Glomerular endothelial cell (primary cell): ENCODE measurements at places on chromosomes 1 and 21. TPM values are rescaled to one million over a fixed set of nuclear protein-coding genes. Genes with fewer than 3 reads are reported as not detected.

DNA sequence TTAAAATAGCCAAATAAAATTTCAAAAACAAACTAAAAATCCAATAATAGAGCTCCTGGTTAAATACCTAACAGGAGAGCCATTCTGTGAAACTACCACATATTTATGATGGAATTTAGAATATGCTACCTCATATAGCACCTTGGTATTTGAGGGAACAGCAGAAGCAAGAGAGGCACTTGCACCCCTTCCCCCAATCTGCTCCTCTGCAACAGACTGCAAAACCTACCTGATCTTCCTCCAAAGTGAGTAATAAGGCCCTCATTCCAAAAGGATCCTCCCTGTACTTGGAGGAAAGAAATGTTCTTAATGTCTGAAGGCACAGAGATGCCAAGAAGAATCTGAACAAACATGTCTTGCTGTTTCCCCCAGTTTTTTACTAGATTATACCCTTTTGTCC, 28.1 kb upstream of the RNPC3 start:
- DNase-seq = no peak

DNA sequence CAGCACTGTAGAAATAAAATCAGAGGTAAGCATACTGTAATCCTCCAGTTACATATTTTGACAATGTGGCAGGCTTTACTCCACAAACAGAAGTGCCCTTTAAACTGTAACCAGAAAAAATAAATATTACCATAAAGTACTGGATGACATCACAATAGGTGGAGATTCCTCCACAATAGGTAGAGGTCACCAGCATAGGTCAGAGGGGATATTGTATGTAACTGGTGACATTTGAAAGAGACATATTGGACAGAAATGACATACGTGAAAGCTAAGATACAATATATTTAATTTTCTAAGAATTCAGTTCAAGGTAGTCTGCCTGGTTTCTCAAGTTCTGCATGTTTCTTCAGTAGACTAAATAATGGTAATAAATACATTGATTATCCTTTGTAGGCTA, at the start of gene ASB17:
TSS of gene ASB17 (minus strand) at position 101 of the 400 bp plus-strand sequence. CDS start 113 bp downstream, outside the sequence.
- DNase-seq = no peak

DNA sequence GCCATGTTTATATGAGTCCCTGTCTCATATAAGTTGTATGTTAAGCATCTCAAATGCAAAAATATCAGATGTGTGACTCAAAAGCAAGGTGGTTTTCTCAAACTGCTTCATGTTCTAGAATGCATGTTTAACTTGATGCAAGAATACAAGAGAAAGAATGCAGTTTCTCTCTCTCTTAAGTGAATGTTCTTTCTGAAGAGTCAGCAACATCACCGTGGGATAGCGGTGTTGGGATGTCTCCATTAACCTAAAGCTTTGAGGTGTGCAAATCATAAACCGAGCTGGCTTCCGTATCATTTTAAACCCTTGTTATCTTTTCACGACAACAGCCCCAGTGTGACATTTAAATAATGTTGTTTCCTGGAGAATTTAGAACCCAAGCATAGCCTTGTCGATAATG, 48.4 kb upstream of the TARBP1 start:
- no peak for DNase-seq

- DNase-seq = no peak
Measured at GRCh38 chr1:183470147-183470960, 1.9 kb upstream of the SMG7 start.

DNA sequence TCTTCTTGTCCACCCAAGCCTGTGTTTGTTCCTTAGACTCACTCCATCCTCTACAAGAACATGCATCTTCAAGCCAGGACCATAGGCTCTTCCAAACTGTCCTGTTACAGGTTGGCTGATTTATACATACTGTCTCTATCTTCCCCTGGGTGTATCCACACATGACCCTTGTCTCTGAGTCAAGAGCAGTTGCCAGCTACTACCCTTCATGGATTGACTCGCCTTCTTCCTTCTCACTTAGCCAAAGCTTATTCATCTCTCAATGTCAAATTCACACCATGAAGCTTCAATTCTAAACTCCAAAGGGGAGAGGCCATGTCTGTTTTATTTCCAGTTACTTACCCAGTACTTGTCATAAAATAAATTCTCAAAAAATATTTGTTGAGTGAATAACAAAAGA, 64.1 kb upstream of the CACHD1 start:
- DNase-seq = no peak

DNA sequence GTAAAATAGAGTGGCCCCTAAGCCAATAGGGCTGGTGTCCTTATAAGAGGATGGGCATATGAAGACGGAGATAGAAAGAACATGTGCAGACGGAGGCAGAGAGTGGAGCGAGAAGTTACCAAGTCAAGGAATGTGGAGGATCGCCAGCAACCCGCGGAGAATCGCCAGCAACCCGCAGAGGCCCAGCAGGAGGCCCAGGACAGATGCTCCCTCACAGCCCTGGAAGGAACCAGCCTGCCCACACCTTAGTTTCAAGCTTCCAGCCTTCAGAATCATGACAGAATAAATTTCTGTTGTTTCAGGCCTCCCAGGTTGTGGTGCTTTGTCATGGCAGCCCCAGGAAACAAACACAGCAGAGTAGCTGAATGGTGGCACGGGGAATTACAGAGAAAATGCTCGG, 9.6 kb downstream of the CLDN14 start:
- no peak for DNase-seq

DNA sequence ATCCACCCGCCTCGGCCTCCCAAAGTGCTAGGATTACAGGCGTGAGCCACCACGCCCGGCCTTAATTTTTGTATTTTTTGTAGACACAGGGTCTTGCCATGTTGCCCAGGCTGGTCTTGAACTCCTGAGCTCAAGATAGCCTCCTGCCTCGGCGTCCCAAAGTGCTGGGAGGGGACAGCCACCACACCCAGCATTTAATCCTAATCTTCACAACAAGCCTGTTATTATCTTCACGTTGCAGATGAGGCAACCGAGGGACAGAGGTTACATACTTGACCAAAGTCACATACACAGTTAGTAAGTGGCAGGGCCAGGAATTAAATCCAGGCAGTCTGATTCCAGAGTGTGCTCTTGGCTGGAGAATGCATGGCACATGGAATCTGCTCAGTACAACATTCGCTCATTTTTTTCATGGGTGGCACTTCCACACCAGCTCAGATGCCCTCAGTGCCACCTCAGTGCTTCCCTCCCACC, 4.8 kb upstream of the GPR37L1 start:
- no peak for DNase-seq

- DNase-seq = no peak
Measured at GRCh38 chr1:20593756-20594155, 4.9 kb downstream of the CDA start.

GRCh38 chr1:212611000-212611948, 2.7 kb downstream of the ATF3 start:
- no peak for DNase-seq

DNA sequence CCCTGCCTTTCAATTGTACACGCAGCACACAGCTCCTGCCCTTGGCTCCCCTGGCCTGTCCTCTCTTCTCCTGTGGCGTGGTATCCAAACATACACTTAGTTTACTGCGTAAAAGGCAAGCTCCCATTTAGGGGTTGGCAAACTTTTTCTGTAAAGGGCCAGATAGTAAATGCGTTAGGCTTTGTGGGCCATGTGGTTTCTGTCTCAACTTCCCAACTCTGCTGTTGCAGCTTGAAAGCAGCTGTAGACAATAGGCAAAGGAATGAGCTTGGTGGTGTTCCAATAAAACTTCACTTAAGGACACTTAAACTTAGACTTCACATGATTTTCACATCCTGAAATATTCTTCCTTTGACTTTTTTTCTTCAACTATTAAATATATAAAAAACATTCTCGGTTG, 63.3 kb downstream of the RHOU start:
- no peak for DNase-seq

GRCh38 chr1:10975567-10976326, 36.7 kb upstream of the TARDBP start:
- DNase-seq = no peak

DNA sequence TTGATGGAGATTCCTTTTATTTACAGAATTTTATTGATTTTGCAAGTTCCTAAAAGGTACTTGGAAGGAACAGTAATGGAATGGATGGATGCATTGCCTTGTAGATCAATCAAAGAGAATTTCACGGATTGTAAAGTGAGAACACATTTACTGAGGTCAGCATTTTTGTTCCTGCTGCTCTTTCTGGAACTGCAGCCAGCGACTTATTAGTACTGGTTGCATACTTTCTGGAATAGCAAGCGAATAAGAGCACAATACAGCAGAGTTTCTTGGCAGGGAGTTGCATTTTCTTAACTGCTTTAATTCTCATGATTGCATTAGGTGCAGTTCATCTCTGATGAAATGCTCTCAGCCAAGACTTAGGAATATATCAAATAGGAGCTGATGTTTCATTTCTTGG, 106.1 kb upstream of the CHODL start:
- no peak for DNase-seq

- DNase-seq = no peak
Measured at GRCh38 chr1:83130886-83131691, 867.8 kb downstream of the TTLL7 start.

- no peak for DNase-seq
Measured at GRCh38 chr1:204659056-204659455, 26.5 kb downstream of the LRRN2 start.

GRCh38 chr1:89363638-89364536, at the start of gene GBP6:
Gene GBP6 (plus strand): TSS chr1:89364059. CDS start chr1:89368552, 4,493 bp downstream.
- DNase-seq = no peak

DNA sequence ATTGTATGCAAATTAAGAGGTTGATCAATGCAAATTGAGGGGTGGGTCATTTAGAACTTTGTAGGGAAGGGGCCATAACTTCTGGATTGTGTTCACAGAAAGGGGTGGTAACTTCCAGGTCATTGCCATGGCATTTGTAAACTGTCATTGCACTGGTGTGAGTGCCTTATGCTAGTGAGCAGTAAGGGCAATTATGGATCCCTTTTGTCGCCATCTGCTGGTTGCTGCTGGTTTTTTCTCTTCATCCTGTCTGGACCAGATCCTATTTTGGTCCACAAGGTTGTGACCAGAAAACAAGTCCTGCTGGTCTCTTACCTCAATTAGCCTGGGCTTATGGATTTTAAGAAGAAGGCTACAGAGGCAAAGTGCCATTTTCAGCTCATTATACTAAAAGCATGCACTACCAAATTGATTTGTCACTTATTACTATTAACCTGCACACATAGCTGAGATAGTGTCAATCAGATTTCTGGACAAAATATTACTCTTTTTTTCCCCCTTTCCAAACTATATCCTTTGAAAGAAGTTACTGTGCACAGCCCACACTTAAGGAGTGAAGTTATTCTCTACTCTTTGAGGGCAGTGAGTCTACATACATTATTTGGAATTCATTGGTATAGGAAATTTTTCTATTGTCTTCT, 196.2 kb downstream of the ZC3H11B start:
- peak; percentile 29 for DNase-seq

DNA sequence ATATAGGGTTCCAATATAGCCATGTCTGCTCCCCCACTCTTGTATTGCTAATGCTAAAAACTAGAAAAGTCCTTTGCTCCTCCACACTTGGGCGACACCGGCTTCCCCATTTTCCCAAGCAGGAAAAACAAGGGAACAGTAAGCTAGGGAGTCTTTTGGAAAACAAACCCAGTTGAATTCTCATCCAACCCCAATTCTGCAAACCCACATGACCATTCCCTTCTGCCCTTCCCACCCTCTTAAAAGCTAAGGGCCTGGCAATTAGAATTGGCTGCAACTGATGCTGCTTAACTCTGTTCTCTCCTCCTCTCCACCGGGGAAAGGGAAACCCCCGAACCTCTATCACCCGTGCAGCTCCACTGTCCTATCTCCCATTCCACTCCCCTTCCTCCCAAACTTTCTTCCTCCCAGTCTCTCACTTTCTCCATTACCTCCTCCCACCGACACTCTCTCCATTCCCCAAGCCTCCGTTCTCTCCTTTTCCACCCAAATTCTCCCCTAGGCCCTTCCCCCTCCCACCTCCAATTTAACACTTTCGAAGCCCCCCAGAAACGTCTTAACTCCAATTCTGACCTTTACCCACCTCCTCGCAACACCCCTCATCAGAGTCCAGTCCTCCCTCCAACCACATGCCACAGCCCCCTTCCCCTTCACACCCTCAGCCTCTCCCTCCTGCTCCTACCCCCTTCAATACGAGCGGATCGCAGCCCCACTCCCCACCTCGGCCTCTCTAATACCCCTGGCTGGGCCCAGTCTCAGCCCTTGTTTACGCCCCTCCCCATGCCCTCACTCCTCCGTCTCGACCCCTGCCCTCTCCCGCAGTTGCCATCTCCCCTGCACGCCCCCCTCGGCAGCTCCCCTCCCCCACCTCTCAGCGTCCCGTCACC, 701 bp downstream of the DEDD start:
- DNase-seq = no peak

- no peak for DNase-seq
Measured at GRCh38 chr21:44510508-44511218, 29.3 kb downstream of the KRTAP10-1 start.

- DNase-seq = no peak
Measured at GRCh38 chr21:16418226-16418625, 688.4 kb downstream of the USP25 start.

DNA sequence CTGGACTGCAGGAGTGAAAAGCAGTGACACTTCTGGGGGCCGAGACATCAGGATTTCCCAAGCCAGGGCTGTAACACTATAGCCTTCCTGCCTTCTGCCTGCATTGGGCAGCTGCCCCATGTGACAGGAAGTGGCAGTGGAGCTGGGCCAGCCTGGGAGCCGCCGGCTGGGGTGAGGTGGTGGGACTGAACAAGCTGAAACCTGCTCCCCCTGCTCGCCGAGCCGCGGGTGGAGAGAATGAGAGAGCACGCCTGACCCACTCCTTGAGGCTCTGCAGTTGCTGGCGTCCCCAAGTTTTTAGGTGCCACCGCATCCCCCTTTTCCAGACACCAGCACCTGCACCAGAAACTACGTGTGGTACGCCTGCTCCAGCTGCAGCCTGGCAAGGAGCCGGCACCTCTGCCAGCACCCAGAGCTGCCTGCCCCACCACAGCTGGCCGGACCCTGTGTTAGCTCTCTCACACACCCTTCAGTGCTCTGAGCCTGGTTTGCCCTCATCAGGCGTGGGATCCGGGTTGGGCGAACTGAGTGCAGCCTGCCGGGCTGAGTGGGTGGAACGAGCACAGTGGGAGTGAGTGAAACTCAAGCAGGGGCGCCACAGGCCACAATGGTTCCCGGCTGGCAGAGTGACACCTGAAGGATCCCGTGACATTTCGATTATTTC, 119.4 kb downstream of the AKT3 start:
- no peak for DNase-seq

GRCh38 chr1:107499139-107499744, 358.4 kb downstream of the NTNG1 start:
- no peak for DNase-seq

- no peak for DNase-seq
Measured at GRCh38 chr1:38003261-38004250, 1.8 kb downstream of the FHL3 start.

The RHOU gene
- 0.63 and 1.2 TPM in 2 replicates for total RNA-seq

The SCMH1 gene
- total RNA-seq = 13.8 and 22.5 TPM in 2 replicates

The E2F2 gene
- 0.10 and 0.82 TPM in 2 replicates for total RNA-seq

The FCRL1 gene
- not detected in 2 replicates for total RNA-seq

The PTAFR gene
- not detected in 2 replicates for total RNA-seq

The RPS6KA1 gene
- total RNA-seq = 13.3 and 29.9 TPM in 2 replicates

The FMO2 gene
- not detected in 2 replicates for total RNA-seq

The CCDC17 gene
- total RNA-seq = 0.82 and 1.9 TPM in 2 replicates

The MAB21L3 gene
- total RNA-seq = not detected in 2 replicates

The VWA5B1 gene
- not detected in 2 replicates for total RNA-seq

The ERG gene
- total RNA-seq = 73.8 and 118 TPM in 2 replicates

The FCGR1A gene
- not detected in 2 replicates for total RNA-seq

The ABL2 gene
- total RNA-seq = 55.7 and 101 TPM in 2 replicates

The B3GALNT2 gene
- 24.2 and 31.0 TPM in 2 replicates for total RNA-seq

The CASQ1 gene
- not detected in 2 replicates for total RNA-seq

The CFAP45 gene
- 0.53 and 0.73 TPM in 2 replicates for total RNA-seq

The NUP210L gene
- not detected in 2 replicates for total RNA-seq

The RABIF gene
- total RNA-seq = 8.9 and 11.9 TPM in 2 replicates

The LMX1A gene
- total RNA-seq = not detected in 2 replicates

The GPATCH2 gene
- 9.0 and 12.8 TPM in 2 replicates for total RNA-seq

The POLR3C gene
- total RNA-seq = 23.6 and 28.9 TPM in 2 replicates

The KANK4 gene
- total RNA-seq = not detected in 2 replicates
